T follicular helper cell (primary cell): ENCODE measurements at places on chromosomes 6 and 20.
A peak's percentile ranks its signal among the peaks of the same experiment; 100 is the strongest.

- no peak for DNase-seq
Observed at GRCh38 chr6:158708239-158708638, 58.4 kb downstream of the SYTL3 start.

- peak; percentile 9 for DNase-seq
Observed at GRCh38 chr6:8983202-8983688, 547.9 kb upstream of the SLC35B3 start.

GRCh38 chr6:1832358-1832757 is 222.6 kb downstream of the FOXC1 start:
- no peak for DNase-seq

- DNase-seq: no peak
Observed at GRCh38 chr6:82114748-82115147, 132.8 kb downstream of the IBTK start.

- no peak for DNase-seq
Observed at GRCh38 chr6:137995371-137995770, 111.8 kb downstream of the PERP start.

- no peak for DNase-seq
Observed at GRCh38 chr20:14790190-14790589, 452.8 kb upstream of the FLRT3 start.

GRCh38 chr20:34922654-34923381 is 32.8 kb downstream of the GSS start:
- DNase-seq: no peak

GRCh38 chr20:40997116-40997515 is 31.5 kb upstream of the TOP1 start:
- no peak for DNase-seq

- DNase-seq: no peak
Observed at GRCh38 chr6:49463612-49463967, 420 bp downstream of the CENPQ start.

- DNase-seq: no peak
Observed at GRCh38 chr6:109143191-109143590, 47.9 kb downstream of the CEP57L1 start.

DNA sequence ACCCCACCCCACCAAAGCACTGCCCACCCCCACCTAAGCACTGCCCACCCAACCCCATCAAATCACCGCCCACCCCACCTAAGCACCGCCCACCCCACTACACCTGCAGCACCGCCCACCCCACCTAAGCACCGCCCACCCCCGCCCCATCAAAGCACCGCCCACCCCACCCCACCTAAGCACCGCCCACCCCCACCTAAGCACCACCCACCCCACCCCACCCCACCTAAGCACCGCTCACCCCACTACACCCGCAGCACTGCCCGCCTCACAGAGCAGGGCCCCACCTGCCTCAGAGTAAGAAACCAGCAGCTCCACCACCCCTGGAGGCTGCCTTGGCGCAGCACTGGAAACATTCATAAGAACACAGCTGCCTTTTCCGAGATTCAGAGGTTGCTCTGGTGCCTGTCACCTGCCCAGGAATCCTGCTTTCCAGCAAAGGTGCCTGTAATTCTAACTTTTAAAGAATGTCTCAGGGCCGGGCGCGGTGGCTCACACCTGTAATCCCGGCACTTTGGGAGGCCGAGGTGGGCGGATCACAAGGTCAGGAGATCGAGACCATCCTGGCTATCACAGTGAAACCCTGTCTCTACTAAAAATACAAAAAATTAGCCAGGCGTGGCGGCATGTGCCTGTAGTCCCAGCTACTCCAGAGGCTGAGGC is 148.2 kb downstream of the BMP7 start:
- no peak for DNase-seq
